Kidney (tissue), 22 donors: ENCODE measurements at places on chromosomes 4 and X. TPM values are rescaled to one million over a fixed set of nuclear protein-coding genes. Genes with fewer than 3 reads are reported as not detected.

PAGE1 gene
- total RNA-seq: not detected

- no peak overlapping the region for H3K27ac ChIP-seq
- no peaks in the 10 kb centered on the region for H3K4me1 ChIP-seq
- H3K4me3 ChIP-seq: no peak overlapping the region
Measured at GRCh38 chrX:132043977-132044376, 20.9 kb downstream of the STK26 start.

- H3K4me1 ChIP-seq: no peaks in the 10 kb centered on the region
- H3K4me3 ChIP-seq: peak within 1 kb of the TSS; percentile 91
- no peaks in the 10 kb centered on the region for H3K36me3 ChIP-seq
- DNase-seq: peak; percentile 22
- H3K27ac ChIP-seq: peak within 1 kb of the TSS; percentile 75
- no peaks in the 10 kb centered on the region for H3K27me3 ChIP-seq
Measured at GRCh38 chr4:71338846-71339593, at the start of gene SLC4A4. Gene SLC4A4 (plus strand): TSS chr4:71339020.

PHEX gene
- total RNA-seq: 0.25 TPM

PDLIM3 gene
- total RNA-seq: 19.6 TPM

PNMA6A gene
- total RNA-seq: 4.2 TPM

ATP2B3 gene
- not detected for total RNA-seq

- DNase-seq: no peak
- H3K27ac ChIP-seq: no peak overlapping the region
- H3K27me3 ChIP-seq: no peaks in the 10 kb centered on the region
- no peak overlapping the region for H3K4me3 ChIP-seq
- H3K4me1 ChIP-seq: no peaks in the 10 kb centered on the region
- no peaks in the 10 kb centered on the region for H3K36me3 ChIP-seq
Measured at GRCh38 chrX:130155564-130155963, 10.1 kb downstream of the AIFM1 start.

DNA sequence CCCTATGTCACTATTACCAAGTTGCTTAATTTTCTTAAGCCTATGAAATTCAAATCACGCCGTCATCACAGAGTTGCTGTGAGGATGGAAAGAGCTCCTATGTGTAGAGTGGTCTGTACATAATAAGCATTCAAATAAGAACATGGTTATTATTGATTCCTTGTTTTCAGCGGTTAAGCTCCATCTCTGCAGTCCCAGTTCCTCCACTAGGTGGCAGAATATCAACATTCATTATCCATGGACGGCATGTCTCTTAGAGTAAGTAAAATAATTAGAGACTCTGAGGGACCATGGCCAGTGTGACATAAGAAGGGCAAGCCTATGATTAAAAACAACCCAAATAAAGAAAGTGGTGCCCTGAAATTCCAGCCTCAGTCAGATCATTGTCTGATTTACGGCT is 132.5 kb upstream of the NHS start:
- no peaks in the 10 kb centered on the region for H3K36me3 ChIP-seq
- H3K27ac ChIP-seq: no peak overlapping the region
- H3K4me3 ChIP-seq: no peak overlapping the region
- peaks cover 2% of the 10 kb centered on the region for H3K27me3 ChIP-seq
- DNase-seq: peak; percentile 74
- no peaks in the 10 kb centered on the region for H3K4me1 ChIP-seq

GRCh38 chr4:124025428-124025827 is 628.8 kb downstream of the SPRY1 start:
- no peak overlapping the region for H3K27ac ChIP-seq
- peak; percentile 61 for DNase-seq
- no peaks in the 10 kb centered on the region for H3K27me3 ChIP-seq
- H3K4me3 ChIP-seq: no peak overlapping the region
- H3K36me3 ChIP-seq: no peaks in the 10 kb centered on the region

- no peak for DNase-seq
- no peaks in the 10 kb centered on the region for H3K4me1 ChIP-seq
- H3K27me3 ChIP-seq: no peaks in the 10 kb centered on the region
- no peaks in the 10 kb centered on the region for H3K36me3 ChIP-seq
- H3K4me3 ChIP-seq: no peak overlapping the region
Measured at GRCh38 chr4:110753466-110753865, 130.6 kb upstream of the PITX2 start.

NUDT11 gene
- 0.85 TPM for total RNA-seq

DNA sequence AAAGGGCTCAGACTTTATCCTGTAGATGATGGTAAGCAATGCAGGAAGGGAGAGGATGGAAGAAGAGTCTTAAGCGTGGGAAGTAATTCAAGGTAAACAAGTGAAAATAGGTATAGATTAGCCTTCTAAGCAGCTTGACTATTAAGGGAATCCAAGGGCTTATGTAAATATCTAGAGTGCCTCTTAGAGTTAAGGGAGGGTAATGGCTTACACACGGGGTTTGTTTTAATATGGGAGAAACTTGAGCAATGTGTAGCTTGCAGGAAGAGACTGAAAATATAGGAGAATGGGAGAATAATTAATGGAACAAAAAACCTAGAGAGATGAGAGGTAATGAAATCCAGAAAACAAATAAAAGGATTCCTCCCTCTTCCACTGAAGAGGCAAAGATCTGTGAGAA is 12.8 kb upstream of the SAP30 start:
- DNase-seq: no peak
- H3K27ac ChIP-seq: no peak overlapping the region

- H3K36me3 ChIP-seq: peaks cover 20% of the 10 kb centered on the region
- no peaks in the 10 kb centered on the region for H3K4me1 ChIP-seq
- no peak overlapping the region for H3K4me3 ChIP-seq
- H3K27me3 ChIP-seq: no peaks in the 10 kb centered on the region
Measured at GRCh38 chr4:528296-528695, 29.3 kb downstream of the PIGG start.

DNA sequence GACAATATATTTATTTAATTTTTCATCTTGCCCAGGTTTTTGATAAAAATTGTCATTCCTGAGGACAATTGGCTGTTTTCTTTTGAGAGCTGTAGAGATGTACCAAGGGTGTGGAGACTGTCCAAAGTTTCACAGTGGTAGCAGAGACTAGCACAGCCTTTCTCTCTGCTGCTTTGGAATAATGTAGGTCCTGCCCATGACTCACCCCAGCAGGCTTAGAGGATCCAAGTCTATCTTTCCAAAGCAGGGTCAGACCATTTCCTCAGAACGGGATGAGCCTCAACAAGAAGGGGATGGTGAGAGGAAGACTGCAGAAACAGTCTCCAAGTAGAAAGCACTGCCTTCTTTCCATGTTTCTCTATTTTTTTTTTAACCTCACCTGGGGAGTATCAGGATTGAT is 131.5 kb upstream of the RPL34 start:
- no peak for DNase-seq
- H3K27me3 ChIP-seq: no peaks in the 10 kb centered on the region

TCP11X2 gene
- total RNA-seq: not detected

DNA sequence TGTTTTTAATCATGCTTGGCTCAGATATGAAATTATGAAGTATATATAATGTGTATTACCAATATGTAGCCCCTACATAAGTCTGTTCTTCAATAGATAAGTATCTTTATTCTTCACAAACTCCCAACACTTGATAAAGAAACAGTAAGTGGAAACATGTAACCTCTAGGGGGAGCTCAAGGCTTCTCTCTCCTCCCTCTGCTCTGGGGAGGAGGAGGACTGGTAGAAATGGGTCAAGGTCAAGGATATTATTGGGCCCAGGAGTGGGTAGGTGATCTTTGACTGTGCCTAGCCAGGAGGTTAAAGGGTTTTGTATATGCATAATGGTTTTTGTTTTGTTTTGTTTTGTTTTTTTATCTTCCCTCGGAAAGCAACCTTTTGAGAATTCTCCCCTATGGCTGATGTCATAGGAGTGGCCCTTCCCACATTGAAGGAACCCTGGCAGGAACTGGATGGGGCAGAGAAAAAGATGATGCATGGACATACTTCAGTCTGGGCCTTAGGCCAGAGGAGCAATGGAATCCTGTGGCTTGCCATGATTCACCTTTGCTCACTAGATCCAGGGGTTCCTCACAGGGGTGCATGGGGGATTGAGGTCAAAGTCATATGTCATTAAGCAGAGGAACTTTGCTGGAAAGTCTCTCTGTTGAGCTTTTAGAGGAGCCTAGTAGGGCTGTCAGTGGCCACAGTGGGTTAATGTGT is 460.3 kb downstream of the MID1IP1 start:
- H3K27me3 ChIP-seq: no peaks in the 10 kb centered on the region
- no peak overlapping the region for H3K27ac ChIP-seq
- no peak overlapping the region for H3K4me3 ChIP-seq
- peak; percentile 51 for DNase-seq
- no peaks in the 10 kb centered on the region for H3K36me3 ChIP-seq

INTU gene
- total RNA-seq: 8.3 TPM

DNA sequence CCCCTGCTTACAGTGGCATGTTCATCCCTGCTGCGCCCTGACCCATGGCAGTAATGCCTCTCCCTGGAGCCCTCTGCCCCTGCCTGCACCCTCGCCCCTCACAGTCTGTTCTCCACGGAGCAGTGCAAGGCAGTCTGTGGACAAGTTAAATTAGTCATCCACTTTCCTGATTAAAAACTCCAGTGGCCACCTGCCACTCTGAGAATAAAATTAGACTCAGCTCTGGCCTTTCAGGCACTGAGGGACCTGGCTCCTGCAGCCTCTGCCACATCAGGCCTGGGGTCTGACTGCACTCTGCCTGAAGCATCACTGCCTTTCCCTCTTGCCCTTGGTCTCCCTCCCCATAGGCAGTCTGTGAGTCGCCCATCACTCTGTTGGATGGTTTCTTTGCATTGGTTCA is 53.6 kb downstream of the GRK4 start:
- no peak overlapping the region for H3K27ac ChIP-seq

DNA sequence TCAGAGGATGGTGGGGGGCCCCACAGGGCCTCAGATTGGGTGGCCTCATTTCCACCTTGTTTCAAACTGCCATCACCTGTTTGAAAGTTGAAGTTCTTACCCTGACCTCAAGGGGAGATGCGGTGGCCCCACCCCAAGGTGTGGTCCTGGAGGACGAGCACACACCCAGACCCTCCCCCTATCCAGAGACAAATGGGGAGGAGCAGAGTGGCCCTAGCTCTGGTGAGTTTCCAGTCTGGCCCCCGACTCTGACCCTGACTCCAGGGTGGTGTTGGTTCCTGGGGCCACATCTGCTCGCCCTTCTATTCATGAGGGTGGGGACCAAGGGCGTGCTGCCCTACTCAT is 36.3 kb upstream of the ADRA2C start:
- no peak overlapping the region for H3K4me3 ChIP-seq
- no peaks in the 10 kb centered on the region for H3K36me3 ChIP-seq
- DNase-seq: no peak
- H3K4me1 ChIP-seq: no peaks in the 10 kb centered on the region
- no peak overlapping the region for H3K27ac ChIP-seq
- peaks cover under 1% of the 10 kb centered on the region for H3K27me3 ChIP-seq

GRCh38 chr4:177047070-177047850 is 254.5 kb upstream of the VEGFC start:
- no peak overlapping the region for H3K4me3 ChIP-seq
- no peak overlapping the region for H3K27ac ChIP-seq
- DNase-seq: peak; percentile 66

ZCCHC18 gene
- 0.79 TPM for total RNA-seq

FRAS1 gene
- 31.5 TPM for total RNA-seq

DNA sequence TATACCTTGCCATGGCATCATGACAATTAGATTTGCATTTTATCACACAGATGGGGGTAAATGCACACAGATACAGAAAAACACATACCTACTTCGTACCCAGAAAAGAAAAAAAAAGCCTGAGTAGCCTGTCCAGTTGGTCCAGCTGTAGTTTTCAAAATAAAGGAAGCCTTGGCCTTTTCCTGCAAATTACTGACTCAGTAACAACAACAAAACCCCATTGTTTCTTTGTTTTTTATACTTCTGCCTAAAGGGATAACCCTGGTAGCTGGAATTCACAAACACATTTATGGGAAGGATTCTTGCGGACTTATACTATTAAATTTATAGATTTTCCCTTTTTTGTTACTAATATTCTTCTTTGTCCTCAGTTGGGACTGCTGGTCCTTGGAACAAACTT is 156.4 kb upstream of the PCDH10 start:
- no peaks in the 10 kb centered on the region for H3K4me1 ChIP-seq
- no peak for DNase-seq
- H3K36me3 ChIP-seq: no peaks in the 10 kb centered on the region
- H3K4me3 ChIP-seq: no peak overlapping the region
- no peaks in the 10 kb centered on the region for H3K27me3 ChIP-seq

- no peak overlapping the region for H3K4me3 ChIP-seq
- H3K27ac ChIP-seq: no peak overlapping the region
- H3K27me3 ChIP-seq: no peaks in the 10 kb centered on the region
- H3K36me3 ChIP-seq: no peaks in the 10 kb centered on the region
- H3K4me1 ChIP-seq: no peaks in the 10 kb centered on the region
Measured at GRCh38 chr4:57320217-57320616, 210.0 kb upstream of the IGFBP7 start.

DNA sequence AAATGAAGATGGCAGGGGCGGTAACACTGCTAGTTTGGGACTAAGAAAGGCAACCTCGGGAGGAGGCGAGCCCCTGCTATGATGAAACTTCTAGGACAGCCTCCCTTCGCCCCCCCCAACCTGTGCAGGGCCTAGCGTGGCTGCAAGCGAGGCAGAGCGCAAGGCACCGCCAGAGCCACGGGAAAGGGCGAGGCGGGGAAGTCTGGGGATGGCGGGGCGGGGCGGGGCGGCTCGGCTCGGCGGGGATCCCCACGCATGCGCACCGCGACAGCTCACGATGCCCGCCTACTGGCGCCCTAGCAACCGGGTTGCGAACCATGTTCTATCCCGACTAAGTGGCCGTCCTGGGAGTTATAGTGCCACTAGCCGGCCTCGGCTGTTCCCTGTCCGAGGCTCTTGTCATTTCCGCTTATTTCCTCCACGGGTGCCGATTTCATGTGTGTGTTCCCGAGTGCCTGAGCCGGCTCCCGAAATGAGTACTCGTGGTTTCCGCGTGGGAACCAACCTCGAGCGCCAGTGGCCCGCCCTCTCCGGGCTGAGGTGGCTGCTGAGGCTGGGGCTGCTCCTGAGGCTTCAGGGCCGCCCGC is 28.7 kb upstream of the RBMX start:
- peak overlapping the region; percentile 83 for H3K4me3 ChIP-seq
- H3K4me1 ChIP-seq: no peaks in the 10 kb centered on the region
- H3K36me3 ChIP-seq: no peaks in the 10 kb centered on the region
- peak; percentile 86 for DNase-seq

- DNase-seq: peak; percentile 100
- H3K4me3 ChIP-seq: peak within 1 kb of the TSS; percentile 92
- H3K27me3 ChIP-seq: no peaks in the 10 kb centered on the region
- H3K36me3 ChIP-seq: no peaks in the 10 kb centered on the region
- peaks cover 6% of the 10 kb centered on the region for H3K4me1 ChIP-seq
Measured at GRCh38 chr4:158671915-158672806, at the start of gene ETFDH. Gene ETFDH (plus strand): TSS chr4:158672296. CDS start chr4:158672457, 161 bp downstream.

DNA sequence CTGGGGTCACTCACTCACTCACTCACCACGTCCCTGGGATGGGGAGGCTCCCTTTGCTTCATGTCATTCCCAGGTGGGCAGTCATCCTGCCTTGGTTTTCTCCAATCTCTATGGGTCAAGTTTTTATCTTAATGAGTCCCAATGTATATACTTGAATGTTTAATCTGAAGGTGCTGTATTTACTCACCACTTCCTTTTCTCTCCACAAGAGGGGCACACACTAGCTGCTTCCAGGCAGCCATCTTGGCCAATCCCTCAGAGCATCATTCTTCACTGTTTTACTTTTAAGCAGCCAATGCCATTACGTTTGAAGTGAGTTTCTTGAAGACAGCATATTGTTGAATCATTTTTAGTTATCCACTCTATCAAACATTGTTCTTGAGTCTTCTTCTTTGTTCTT is 153.4 kb upstream of the ARSJ start:
- H3K36me3 ChIP-seq: no peaks in the 10 kb centered on the region
- no peak overlapping the region for H3K4me3 ChIP-seq
- H3K27ac ChIP-seq: no peak overlapping the region
